ENCODE measurements at places on chromosomes 11 and 22. TPM values are rescaled to one million over a fixed set of nuclear protein-coding genes. Genes with fewer than 3 reads are reported as not detected.

GRCh38 chr11:113952588-113952987, 22.3 kb upstream of the HTR3A start:
- DNase-seq, result no peak

GRCh38 chr11:95702526-95702925, 87.1 kb downstream of the FAM76B start:
- DNase-seq, result no peak

- DNase-seq, result no peak
Measured at GRCh38 chr22:29503811-29504372, 23.9 kb downstream of the NEFH start.

DNA sequence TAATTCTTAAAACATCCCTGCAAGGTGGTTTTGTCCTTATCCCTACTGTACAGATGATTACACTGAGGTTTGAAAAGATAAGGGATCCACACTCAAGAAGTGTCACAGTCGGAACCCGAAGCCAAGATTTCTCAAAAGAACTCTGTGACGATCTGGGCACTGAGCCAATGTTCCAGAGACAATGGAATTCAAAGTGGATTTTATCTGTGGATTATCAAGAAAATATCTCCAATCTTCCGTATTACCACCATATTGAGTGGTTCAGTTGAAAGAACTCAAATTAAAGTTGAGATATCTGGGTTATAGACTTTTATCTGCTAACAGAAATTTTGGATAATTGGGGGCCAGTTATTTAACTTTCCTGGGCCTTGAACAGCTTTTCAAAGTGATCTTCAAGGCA, 100.0 kb upstream of the GRAMD1B start:
- no peak for DNase-seq

DNA sequence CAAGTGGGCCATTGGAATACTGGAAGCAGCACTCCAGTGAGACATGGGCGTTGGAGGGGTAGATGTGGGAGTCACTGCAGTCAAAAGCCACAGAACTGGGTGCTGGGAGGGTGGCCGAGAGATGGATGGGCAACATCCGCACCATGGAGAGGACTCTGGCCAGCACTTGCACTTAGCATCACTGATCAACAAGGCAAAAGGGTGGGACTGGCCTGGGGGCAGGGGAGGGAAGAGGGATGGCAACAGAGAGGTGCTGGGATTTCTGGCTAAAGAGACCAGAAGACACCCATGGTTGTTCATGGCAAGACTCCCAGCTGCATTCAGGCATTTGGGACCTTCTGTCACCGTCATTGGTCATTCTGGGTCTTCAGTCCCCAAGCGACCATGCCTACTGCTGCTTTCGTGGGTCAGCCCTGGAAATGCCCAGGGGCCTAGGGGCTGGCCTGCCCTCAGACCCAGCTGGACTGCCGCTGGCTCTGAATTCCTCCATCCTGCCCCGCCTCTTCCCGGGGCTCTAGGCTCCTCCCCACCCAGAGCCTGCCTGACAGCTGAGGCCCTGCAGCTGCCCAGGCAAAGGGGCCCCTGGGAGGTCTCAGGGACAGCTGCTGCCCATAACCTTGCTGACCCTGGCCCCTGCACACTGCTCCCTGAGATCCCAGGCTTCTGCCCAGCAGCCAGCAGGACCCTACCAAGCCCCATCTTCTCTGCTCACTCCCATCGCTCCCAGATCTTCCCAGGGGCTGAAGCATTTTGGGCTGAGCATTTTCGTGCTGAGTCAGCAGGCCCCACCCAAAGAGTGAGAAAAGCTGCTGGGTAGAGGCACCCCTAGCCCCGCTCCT, 13.0 kb upstream of the CDC42EP2 start:
- no peak for DNase-seq

- no peak for DNase-seq
Measured at GRCh38 chr11:69587454-69588090, 53.4 kb upstream of the CCND1 start.

GRCh38 chr22:25363474-25363873, 144.0 kb downstream of the CRYBB2 start:
- DNase-seq, result no peak

DNA sequence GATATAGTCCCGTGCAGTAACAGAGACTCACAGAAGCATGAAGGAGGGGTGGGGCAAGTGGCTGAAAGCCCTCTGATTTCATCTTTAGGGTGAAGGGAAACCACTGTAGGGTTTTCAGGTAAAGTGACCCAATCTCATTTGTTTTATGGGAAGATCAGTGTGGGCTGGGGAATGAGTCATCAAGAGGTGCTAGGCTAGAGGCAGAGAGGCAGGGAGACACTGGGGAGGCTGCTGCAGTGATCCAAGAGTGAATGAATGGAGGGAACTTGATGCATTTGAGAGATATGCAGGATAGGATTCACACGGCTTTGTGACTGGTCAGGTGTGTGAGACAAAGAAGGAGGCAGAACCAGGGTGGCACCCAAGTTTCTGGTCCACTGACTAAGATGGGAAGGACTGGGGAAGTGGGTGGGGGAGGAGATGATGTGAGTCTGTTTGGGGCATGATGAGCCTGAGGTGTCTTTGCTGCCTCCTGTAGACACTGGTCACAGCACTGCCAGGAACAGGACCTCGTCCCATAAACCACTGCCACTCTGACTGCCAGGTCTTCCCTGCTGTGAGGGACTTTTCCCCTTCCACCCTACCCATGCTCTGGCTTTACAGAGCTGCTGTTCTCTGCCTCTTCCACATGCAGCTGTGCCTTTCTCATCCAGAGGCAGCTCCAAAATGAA, 239.0 kb downstream of the TENM4 start:
- DNase-seq, result no peak

DNA sequence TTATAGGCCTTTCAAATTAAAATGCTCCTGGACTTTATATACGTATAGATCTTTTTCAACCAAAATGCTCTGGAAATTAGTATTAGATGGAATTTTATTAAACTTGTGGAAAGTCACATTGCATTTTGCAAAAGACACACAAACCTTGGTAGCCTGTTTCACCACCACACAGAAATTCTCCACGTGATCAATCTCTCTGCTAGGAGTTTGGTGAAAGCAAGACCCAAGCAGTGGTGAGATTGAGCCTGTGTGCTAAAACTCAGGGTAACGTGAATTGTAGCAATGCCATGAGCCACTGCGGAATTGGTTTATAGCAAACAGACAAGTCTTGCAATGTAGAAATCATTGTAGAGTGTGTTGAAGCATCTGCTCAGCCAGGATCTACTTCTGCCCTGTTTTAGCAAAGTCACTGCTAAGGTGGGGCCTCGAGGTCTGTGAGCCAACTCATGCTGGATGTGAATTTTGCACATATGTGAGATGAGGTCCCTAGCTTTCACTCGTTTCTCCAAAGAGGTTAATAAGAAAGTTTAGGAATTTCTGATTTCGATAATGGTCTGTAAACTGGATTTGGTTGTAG, 184.8 kb downstream of the DBX1 start:
- no peak for DNase-seq

DNA sequence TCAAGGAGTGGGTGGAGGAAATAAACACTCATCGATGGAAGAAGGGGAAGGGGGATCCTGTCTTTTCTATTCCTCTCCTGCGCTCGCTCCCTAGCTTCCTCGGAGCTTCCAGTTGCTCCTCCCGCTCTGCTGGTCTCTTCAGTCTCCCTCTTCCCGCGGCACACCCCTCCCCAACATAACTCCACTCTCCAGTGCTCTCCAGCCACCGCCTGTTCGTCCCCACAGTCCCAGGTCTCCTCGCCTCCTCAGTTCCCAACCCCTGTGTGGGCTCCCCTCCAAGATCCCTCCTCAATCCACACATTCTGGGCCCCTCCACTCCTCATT, 438 bp downstream of the ZW10 start:
- no peak for DNase-seq

DNA sequence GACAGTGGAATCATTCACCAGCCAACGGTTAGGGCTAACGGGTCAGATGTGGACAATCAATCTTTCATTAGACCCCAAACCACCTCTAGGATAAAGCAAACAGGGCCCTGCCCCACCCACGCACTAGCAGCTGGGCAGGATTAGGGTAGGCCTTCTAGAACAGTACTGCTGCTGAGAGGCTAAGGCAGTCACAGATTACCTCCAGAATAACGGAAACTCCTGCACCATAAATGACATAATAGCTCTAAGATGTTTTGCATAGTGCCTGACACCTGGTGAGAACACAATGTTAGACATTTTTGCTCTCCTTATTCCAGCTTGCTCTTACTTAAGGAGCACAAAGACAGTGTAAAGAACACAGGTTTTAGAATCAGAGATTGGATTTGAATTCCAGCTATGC, 1.8 kb downstream of the SYTL2 start:
- no peak for DNase-seq

The MUC5AC gene
- under 0.01 TPM for total RNA-seq

The VSIG10L2 gene
- 0.57 TPM for total RNA-seq

The KCNA4 gene
- total RNA-seq, result not detected

Data from esophagus muscularis mucosa (tissue), 4 donors.